ENCODE measurements at places on chromosomes 5 and 9. TPM values are rescaled to one million over a fixed set of nuclear protein-coding genes. Genes with fewer than 3 reads are reported as not detected.
A peak's percentile ranks its signal among the peaks of the same experiment; 100 is the strongest.

GRCh38 chr5:161546470-161547301 is at the start of gene GABRB2:
TSS of gene GABRB2 (minus strand) at chr5:161546725. CDS start at chr5:161546643, 82 bp downstream.
- DNase-seq: peak; percentile 75

GRCh38 chr5:139903795-139904565 is 108.4 kb downstream of the PSD2 start:
- DNase-seq: peak; percentile 47

GRCh38 chr5:79093762-79094161 is 17.8 kb upstream of the BHMT start:
- peak; percentile 11 for DNase-seq

DNA sequence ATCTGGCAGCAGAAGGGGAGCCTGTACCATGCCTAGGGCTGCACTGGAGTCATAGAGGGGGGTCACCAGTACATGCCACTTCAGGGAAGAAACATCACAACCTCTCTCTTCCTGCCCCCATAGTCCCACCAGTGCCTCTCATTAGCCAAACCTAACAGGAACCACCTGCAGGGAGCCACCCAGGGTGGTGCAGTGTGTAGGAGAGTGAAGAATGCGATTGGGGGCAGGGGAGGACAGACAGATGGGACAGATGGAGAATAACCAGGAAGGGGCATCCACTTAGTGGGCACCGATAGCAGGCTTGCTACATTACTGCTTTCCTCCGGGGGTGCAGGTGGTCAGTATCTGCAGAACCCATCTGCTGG is 19.2 kb downstream of the DAPK1 start:
- DNase-seq: no peak

The SHISAL2B gene
- total RNA-seq: not detected

GRCh38 chr9:95486318-95486717 is 30.5 kb downstream of the PTCH1 start:
- peak; percentile 80 for DNase-seq

The PCDHB16 gene
- total RNA-seq: 8.2 TPM

DNA sequence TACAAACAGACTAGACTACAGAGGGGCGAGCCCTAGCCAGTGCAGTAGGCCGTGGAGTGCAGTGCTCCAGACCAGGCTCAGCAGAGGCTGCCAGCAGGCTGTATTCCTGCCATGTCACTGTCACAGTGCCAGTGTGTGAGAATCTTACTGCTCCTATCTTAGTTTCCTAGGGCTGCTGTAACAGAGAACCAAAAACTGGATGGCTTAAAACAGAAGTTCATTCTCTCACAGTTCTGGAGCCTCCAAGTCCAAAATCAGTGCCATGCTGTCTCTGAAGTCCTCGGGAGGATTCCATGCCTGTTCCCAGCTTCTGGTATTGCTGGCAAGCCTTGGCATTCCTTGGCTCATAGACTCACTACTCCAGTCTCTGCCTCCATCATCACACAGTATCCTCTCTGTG is 75.0 kb upstream of the SAP30L start:
- peak; percentile 6 for DNase-seq

GRCh38 chr5:19175776-19176570 is 812.0 kb downstream of the CDH18 start:
- DNase-seq: peak; percentile 58

GRCh38 chr5:35309365-35310130 is 79.3 kb upstream of the PRLR start:
- no peak for DNase-seq

The TTC39B gene
- 12.3 TPM for total RNA-seq

GRCh38 chr5:91122651-91123050 is 260.5 kb downstream of the ARRDC3 start:
- DNase-seq: no peak

DNA sequence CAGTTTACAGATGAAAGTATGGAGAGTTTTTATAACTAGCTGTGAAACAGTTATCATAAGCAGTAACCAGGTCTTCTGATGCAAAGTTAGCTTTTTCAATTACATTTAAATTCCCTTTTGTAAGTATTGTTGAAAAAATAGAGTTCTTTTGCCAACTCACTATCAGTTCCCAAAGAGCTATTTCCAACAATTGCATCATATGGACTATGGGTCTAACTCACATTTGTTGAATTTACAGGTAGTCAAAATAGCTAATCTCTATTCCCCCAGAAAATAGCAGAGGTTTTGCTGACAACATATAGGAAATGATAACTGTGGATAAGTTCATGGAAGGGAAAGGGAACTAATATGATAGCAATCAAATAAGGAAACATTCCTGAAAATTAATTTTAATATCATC is 1.4 kb downstream of the SPINK1 start:
- DNase-seq: no peak

DNA sequence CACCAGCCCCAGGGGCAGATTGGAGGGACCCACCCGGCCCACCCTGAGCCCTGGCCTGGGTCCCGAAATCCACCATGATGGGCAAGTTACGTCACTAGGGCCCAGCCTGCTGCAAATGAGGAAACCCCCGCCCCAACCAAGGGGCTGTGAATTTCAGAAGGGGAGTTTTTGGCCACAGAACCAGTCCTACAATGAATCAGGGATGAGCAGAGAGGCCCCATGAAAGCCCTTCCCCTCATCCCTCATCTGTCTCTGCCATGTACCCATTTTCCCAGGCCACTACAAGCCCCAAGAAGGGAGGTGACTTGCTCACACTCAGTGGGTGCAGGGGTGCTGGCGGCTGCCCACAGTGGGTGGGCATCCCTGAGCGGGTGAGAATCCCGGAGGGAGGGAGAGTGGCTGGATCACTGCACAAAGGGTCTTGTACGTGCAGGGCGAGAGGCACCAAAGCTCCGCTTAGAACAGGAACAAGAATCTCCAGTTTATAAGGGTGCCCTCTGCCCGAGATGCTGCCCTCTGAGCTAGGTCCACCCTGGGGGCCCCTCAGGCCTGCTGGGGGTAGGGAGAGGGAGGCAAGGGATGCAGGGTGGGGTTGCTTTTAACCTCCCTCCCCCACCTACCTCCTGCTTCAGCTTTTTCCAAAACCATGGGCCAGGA is 10.4 kb upstream of the TCF7 start:
- DNase-seq: no peak

GRCh38 chr9:79812507-79813257 is 240.9 kb downstream of the TLE4 start:
- DNase-seq: no peak

GRCh38 chr5:80885396-80886000 is 74.7 kb upstream of the RASGRF2 start:
- DNase-seq: no peak

The MEGF9 gene
- total RNA-seq: 46.2 TPM

The RPP25L gene
- 5.7 TPM for total RNA-seq

The CHSY3 gene
- 6.0 TPM for total RNA-seq

The SPIN1 gene
- 186 TPM for total RNA-seq

- DNase-seq: no peak
These were observed 45.0 kb upstream of the VLDLR start for GRCh38 chr9:2576631-2577030.

GRCh38 chr9:33166231-33167083 is 679 bp downstream of the B4GALT1 start:
- DNase-seq: no peak

DNA sequence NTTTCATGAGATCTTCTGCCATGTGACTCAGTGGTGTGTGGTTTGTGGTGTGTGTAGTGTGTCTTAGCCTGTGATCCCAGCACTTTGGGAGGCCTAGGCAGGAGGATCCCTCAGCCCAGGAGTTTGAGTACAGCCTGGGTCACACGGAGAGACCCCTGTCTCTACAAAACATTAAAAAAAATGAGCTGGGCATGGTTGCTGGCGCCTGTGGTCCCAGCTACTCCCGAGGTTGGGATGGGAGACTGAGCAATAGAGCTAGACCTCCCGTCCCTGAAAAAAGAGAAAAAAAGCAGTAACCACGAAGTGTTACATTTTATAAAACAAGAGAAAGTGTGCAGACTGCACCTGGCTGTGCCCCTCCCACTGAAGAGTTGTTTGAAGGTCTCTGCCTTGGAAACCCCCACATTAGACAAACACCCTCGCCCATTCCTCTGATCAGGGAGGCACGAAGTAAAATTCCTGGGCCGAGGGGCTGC is 21.2 kb upstream of the RNU6ATAC start:
- no peak for DNase-seq

DNA sequence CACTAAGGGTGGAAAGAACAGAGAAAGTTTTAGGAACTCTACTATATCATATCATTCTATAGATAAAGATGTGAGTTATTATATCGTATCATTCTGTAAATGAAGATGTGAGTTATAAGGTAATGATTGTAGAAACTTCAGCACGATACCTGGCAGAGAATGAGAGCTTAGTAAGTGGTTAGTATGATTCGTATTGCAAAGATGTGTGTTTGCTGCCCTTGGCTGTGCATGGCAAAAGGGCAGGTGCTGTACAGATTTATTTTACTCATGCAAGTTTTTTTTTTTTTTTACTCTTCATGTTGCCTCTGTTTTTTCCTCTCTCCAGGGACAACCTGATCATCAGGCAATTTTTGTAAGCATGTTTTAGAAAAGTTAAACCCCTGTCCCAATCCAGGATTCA is 83.3 kb downstream of the EGFLAM start:
- DNase-seq: no peak

GRCh38 chr5:133366438-133366837 is 245.9 kb downstream of the FSTL4 start:
- no peak for DNase-seq

DNA sequence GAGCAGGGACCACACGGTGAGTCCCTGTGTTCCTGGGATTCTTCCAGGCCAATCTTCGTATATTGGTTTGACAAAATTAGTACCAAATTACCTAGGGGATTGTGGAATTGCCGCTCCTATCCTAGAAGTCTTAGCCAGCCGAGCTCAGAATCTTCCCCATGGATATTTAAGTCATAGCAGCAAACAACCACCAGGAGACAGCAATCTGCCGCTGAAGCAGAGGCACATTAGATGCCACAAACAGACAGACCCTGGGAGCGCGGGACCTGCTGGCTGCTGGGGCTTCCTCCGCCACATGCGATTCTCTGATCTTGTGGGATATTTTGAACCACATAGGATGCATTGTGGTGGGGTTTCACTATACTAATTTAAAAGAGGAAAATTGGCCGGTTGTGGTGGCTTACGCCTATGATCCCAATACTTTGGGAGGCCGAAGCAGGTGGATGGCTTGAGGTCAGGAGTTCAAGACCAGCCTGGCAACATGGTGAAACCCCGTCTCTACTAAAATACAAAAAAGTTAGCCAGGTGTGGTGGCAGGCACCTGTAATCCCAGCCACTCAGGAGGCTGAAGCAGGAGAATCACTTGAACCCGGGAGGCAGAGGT is 31.7 kb upstream of the ZBTB43 start:
- no peak for DNase-seq

DNA sequence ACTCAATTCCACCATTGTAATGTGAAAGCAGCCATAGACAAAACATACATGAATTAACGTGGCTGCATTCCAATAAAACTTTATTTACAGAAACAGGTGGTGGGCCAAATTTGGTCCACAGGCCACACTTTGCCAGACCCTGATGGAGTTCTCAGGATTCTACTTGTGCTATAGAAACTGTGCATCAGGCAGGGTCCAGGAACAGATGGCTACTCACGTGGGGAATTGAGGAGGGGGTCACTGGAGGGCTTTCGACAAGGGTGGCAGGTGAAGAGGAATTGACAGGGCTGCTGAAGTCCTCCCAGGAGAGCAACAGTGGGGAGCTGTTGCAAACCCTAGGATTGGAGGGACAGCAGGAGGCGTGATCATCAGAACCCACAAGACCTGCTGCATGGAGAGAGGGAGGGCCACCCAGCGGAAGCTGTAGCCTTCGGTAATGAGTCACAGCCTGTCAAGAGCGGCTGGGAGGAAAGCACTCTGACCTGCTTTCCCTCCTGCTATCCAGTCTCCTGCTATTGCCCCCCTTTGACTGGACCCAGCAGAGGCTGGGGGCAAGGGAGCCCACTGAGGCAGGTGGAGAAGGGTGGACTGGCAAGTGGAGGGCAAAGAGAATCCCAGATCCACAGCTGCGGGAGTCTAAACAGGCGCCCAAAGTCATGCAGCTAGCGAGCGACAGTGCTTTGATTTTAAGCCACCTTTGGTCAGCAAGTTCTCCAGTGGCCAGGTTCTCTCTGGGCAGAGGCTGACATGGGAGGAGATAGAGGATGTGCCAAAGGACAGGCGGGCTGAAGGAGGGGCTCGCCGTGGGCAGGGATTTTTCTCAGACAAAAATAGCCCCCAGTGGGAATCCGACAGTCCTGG is 138.3 kb upstream of the SMIM23 start:
- no peak for DNase-seq

GRCh38 chr5:10743526-10743925 is 17.5 kb downstream of the DAP start:
- DNase-seq: no peak

DNA sequence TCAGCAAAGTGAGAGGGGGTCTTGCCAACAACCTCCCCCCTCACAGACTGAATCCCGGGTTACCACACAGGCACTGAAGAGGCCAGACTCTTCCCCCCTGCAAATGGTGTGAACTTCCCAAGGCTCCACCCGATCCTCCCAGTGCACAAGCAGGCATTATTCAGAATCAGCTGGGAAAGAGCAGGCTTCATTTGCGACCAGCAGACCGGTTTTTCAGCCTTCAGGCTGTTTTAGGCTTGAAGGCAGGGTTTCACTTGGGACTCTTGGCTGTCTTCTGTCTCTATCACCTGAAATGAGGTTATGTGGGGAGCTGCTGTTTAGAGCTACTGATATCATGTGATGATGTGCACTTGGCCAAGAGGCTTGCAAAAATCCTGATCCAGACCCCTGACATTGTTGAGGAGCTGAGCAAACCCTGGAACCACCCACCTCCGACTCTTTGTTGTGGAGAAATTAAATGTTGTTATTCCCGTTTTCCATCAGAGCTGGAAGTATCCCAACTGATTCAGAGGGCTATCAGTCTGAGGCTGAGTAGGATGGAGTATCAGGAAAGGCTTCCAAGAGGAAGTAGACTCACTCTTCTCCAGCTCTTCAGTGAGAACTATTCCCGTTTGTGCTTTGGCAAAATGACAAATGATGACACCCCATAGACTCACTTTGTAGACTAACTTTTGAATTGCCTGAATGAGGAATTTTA is 63.3 kb upstream of the ZFR start:
- no peak for DNase-seq

The LTC4S gene
- 2.7 TPM for total RNA-seq

- no peak for DNase-seq
These were observed 137.7 kb upstream of the SMIM23 start for GRCh38 chr5:171647904-171648260.

The PCDHGA8 gene
- total RNA-seq: 20.9 TPM

DNA sequence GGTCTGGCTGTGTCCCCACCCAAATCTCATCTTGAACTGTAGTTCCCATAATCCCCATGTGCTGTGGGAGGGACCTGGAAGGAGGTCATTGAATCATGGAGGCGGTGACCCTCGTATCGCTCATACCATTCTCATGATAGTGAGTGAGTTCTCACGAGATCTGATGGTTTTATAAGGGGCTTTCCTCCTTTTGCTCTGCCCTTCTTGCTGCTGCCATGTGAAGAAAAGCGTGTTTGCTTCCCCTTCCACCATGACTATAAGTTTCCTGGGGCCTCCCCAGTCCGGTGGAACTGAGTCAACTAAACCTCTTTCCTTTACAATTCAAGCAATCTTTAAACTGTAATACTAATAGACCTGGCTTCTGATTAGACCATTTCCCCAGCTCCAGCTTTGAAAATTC is 92.2 kb upstream of the SARDH start:
- no peak for DNase-seq

The GRXCR2 gene
- not detected for total RNA-seq

- DNase-seq: no peak
These were observed 199.5 kb downstream of the C9orf50 start for GRCh38 chr9:129421371-129421770.

The CER1 gene
- 1.2 TPM for total RNA-seq

The RGS3 gene
- 20.6 TPM for total RNA-seq

All from cerebellum (tissue), 4 donors.